ENCODE measurements at places on chromosomes 13 and 19.

DNA sequence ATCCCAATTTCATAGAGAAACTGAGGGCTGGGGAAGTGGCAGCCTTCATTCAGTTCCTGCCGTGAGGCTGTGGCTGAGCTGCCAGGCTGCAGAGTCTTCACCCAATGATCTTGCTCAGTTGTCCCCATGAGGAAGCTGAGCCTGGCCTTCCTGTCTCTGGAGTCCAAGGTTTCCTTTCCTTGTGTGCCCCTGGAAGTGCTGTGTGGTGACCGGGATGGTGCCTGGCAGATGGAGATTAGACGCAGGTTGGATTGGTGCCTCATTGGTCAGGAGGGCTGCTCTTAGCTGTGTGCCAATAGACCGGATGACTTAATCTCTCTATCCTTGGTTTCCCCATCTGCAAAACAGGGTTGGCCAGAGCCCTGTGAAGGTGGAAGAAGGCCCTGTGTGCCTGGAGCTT is 24.6 kb downstream of the DNM2 start:
- DNase-seq: no peak

DNA sequence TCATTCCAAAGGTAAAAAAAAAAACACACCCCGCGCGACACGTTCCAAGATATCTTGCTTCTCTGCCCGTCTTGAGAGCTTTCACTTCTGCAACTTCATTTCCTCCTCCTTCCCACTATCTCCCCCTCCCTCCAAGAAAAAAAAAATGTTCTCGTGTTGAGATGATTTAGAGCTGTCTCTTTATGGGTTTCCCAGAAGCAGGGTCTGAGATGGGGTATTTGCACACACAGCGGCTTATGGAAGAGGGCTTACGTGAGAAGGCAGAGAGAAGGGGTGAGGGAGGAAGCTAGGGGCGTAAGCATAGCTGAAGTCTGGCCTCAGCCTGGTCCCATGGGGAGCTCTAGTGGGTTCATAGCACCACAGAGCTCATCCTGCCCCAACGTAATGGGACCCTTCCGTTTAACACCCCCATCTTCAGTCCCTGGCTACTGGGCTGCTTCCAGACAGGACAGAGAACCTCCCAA is 31.3 kb upstream of the USE1 start:
- DNase-seq: no peak

DNA sequence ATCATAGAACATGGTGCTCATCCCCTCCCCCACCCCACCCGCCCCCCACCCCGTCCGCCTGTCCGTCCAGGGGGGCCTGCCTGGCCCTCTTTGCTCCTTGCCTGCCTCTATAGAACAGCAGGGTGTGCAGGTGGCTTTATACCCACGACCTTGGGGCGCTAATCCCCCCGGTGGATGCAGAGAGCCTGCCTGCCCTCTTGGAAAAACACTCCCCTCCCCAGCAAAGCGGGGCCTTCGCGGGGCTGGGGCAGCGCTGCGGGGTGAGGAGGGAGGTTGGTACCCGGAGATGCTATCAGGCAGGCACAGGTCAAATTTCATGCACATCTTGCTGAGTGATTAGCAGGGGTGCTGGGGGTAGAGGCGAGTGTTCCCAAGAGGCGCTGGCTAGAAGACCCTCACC is 21.9 kb downstream of the RFX1 start:
- DNase-seq: no peak

DNA sequence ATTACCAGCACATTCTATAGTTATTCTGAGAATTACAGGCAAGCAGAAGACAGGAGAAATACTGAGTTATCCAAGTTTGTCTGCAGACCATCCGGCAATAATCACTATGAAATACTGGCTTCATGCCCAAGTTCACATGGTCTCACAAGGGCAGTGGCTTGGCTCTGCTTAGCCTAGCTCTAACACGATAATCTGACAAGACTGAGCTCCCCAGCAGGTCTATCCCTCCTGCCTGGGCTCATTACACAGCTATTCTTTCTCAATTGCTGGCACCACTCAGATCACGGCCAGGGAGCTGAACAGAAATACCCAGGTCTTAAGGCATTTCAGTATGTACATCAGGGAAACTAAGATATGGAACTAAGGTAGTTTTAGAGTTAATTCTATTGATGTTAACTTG is 361.6 kb upstream of the PCDH20 start:
- no peak for DNase-seq

GRCh38 chr19:34678421-34678820 is 943 bp downstream of the ZNF302 start:
- DNase-seq: peak; percentile 49

DNA sequence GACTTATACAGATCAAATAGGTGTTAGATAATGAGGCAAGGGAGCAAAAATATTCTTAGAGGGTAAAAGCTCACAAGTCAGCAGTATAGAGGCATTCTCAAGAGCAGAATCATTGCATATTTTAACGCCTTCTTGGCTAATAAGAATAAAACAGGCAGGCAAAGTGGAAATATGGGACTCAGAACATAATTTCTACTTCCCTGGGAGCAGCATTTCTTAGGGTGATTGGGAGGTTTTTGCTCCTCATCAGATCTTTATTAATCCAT is 39.6 kb downstream of the LHFPL6 start:
- DNase-seq: no peak

GRCh38 chr19:57363688-57364181 is 384 bp downstream of the TRAPPC2B start:
- no peak for DNase-seq

DNA sequence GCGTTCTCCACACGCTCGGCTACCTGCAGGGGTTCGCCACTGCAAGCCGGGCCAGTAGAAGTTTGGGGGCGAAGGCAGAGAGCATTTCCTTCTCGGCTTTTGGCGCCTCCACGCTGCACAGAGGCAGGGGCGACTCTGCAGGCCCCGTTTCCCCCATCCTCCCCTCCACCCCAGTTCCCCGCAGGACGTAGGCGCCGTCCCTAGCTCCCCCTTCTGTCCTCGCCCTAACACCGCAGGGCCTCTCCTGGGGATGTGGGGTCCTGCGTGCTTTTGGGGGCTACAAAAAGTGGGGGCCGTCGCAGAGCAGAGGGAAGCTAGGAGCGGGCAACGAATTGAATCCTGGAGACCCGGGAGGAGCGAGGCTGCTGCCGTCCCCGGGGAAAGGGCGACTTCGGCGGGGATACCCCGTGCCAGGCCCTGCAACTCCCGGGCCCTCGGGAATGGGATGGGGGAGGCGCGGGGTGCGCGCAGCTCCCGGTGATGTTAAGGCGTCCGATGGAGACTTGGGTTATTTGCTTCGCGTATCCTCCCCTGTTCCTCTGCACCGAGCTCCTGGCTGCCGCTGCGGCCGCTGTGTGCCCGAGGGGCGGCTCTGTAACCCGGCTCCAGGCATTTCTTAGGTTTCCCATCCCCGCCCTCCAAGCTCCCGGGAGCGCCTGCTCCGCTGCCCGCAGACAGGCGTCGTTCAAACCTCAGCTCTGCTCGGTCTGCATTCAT is 255.9 kb upstream of the SOX21 start:
- DNase-seq: no peak

DNA sequence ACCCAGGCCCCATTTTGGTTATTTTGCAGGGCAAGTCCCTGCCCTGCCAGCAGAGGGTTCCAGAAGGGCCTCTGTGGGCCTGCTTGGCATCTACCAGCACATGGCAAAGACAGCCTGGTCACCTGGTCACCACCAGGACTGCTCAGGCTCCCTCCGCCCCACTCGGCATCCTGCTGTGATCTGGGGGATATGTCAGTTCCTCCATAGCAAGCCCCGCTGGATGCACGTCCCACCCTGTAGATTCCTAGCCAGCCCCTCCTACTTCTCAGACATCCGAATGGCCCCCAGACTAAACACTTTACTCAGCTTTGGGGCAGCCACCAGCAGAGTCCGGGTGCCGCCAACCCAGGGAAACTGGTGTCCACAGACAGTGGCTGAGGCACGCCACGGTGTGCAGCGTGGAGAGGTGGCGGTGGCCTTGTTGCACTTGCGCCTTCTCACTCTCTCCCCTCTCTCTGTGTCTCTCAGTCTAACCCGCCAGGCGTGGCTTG is 31.8 kb upstream of the USE1 start:
- DNase-seq: no peak

DNA sequence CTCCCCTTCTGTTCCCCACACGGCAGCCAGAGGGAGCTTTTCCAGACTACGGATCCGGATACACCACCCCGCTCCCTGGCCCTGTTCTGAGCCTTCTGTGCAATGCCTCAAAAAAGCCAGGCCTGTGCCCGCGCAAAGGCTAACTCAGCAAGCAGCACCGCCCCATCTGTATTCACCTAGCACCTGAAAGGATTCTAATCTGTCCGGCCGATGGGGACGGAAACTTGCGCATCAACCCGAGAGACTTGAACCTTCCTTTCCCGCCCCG is 589 bp downstream of the ZBTB45 start:
- peak; percentile 49 for DNase-seq

- no peak for DNase-seq
These were observed 1736.2 kb downstream of the SLITRK5 start for GRCh38 chr13:89407357-89407756.

DNA sequence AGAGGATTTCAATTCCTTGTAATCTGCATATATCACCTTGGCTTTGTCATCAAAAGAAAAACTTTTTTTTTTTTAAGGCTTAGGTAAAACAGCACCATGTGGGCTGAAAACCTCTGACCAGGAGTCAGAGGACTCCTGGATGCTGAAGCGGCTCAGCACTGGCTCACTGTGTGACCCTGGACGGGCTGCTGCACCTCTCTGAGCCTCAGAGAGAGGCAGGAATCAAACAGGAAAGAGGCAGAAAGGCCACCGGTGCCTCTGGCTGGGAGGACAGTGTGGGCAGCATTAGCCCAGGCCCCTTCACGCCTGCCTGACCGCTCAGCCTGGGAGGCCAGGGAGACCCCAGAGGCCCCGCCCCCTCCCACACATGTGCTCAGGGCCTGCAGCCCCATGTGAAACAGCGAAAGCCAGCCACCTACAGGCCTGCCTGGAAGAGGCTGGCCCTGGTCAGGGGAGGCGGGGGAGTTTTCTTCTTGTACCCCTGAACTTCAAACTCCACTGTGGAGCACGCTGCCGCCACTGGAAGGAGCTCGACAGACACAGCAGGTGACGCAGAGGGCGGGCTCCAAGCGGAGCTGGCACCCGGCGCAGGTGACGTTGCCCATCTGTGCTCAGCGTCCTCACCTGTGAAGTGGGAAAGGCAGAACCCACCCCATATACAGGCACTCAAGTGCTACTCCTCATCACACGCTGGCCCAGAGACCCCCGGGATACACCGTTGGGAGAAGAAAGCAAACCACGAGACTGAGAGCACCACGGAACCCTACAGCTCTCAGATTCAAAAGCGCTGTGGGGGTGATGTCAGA is 39.7 kb downstream of the MLLT1 start:
- no peak for DNase-seq

GRCh38 chr19:34932494-34932893 is 5.8 kb downstream of the ZNF30 start:
- DNase-seq: no peak

DNA sequence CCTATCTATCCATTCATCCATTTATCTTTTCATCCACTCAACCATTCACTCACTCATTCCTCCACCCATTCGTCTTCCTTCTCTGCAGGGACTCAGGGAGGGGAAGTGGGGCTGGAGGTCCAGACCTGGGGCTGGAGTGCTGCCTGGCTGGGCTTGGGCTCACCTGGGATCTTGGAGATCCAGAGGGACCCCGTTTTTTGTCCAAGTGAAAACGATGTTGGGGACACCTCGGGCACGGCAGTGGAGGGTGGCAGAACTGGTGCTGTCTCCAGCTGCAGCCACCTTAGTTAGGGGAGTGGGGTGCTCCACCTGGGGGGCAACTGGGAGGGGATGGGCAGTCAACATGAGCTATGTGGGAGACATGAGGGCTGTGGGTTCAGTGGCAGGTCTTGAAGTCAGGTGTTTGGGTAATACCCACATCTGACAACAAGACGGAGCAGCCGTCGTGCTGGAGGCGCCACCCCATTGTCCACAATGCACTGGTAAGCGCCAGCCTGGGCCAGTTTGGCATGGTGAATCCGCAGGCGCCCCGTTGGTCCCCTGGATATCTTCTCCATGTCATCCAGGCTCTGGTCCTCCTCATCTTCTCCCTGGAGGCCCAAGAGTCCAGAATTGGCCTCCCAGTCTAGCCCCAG is 10.2 kb downstream of the NPHS1 start:
- DNase-seq: no peak
